ENCODE measurements at places on chromosomes 5 and 9.

DNA sequence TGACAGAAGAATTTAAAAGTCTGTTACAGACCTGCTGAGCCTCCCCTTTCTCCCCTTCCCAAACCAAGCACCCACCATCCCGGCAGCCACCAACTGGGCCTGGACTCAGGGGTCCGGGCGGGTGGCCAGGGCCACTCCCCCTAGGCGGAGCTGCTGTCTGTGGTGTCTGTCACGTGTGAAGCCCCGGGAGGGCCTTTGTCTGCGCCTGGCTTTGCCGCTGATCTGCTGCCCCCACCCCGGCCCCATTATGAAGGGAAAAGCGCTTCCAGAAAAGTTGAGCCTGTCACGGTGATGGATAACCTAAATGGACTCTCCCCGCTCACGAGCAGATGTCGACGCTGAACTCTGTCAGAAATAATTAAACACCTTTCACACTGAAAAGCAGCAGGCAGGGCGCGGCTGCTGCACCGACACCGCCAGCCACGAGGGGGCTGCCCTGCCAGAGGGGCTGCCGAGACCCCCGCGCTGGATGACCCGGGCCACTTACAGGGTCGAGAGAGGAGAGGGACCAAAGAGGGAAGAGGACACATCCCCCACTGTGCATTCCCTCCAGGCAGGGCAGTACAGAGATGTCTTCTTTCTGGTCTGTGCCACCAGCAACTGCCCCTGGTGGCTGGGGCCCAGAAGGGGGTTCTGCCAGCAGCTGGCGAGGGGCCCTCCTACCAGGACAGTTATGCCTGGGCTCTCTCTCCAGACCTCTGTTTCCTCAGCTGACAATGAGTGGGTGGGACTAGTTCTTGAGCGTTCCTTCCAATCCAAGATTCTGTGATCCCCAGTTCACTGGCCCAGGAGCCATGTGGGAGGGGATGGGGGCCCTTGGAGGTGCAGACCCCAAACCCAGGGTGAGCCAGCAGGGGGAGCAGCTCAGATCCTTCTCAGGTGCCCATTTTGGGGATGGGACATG, 36.0 kb upstream of the BARHL1 start:
- no peak for DNase-seq

GRCh38 chr5:13860146-13860545, 84.3 kb downstream of the DNAH5 start:
- DNase-seq: no peak

DNA sequence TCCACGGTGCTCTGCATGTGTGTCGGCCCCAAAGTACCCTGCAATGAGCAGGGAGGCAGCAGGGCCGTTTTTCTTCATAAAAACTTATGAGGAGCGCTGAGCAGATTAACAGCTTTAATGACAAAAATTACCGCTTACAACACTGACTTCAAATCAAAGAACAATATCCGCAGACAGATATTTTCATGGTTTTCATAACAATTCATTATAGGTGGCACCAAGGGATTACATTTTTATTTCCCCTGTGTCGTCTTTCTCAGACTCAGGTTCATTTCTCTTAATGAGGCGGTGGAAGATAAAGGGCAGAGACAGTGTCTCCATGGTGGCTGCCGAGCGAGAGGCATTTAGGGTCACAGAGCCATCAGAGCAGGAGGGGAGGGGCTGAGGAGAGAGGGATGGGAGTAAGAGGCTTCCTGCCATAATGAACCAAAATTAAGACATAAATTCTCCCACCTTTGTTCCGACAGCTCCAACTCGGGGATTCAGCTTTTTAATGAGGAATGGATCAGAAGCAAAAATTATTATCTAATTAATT, 240.7 kb upstream of the CLINT1 start:
- no peak for DNase-seq

GRCh38 chr5:31156631-31157160, 36.8 kb upstream of the CDH6 start:
- DNase-seq: no peak

DNA sequence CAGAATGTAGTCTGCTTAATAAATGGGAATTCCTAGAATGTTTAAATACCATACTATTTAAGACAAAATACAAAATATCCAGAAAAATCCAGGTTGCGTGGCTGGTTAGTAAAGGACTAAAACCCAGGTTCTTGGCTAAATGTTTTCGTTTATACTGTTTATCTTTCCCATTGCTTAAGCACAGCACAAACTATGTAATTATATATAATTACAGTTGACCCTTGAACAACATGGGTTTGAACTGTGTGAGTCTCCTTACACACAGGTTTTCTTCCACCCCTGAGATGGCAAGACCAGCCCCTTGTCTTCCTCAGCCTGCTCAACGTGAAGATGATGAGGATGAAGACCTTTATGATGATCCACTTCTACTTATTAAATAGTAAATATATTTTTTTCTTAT, 24.7 kb downstream of the XPA start:
- no peak for DNase-seq

DNA sequence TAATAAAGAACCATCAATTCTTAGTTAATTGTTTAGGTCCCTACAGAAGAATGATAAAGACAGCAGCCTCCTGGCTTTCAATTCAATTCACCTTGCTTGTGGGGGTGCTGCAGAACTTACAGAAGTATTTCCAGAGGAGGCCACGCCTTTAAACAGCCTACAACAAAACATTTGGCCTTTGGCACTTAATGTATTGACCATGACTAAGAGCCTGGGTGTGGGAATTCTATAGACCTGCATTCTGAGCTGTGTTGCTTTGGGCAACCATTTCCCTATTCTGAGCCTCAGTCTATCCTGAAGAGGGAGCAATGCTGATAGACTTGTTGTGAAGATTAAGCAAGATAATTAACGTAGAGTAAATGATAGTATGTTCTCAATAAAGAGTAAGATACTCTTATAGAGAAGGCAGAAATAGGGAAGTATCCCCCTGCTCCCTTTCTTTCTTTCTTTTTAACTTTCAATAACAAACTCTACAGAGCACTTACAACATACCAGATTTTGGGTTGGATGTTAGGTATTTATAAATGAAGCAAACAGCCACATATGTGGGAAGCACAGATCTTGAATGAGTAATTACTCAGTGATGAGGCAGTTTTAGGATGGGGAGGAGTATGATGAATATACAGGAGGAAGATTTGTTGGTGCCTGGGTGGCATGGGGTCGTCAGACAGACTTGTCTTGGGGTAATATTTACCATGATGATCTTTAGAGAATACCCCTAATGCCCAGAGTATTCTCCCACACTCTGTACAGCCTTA, 28.4 kb downstream of the PAPPA start:
- DNase-seq: no peak

DNA sequence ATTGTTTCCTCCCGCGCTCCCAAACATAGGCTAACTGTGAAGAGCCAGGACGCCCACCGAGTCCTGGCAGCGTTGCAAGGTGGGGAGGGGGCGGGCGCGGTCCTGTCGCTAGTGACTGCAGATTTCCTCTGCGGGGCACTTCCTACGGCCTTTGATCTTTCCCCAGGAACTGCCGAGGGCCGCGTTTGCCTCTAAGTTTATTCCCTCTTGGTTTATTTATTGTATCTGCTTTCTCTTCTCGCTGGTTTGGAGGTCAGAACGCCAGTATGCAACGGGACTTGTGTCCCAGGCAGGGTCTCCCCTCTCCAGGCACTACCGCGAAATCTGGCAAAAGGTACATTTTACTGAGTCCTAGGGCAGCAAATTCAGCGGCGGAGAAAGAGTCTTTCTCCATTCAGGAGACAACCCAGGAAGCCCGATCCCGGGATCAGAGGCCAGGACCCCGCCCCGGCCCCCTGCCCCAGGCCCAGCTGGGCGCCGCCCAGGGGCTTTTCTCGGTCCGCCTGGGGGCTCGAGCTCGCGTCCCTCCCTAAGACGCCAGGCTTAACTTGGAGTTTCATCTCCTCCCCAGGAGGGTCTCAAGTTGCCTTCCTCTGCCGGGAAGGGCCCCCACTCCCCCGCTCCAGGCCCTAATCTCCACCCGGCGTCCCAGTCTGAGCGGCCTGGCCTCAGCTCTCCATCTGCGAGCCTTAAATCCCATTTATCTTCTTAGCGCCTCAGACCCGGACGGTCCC, 884 bp upstream of the EGFLAM start:
- no peak for DNase-seq

DNA sequence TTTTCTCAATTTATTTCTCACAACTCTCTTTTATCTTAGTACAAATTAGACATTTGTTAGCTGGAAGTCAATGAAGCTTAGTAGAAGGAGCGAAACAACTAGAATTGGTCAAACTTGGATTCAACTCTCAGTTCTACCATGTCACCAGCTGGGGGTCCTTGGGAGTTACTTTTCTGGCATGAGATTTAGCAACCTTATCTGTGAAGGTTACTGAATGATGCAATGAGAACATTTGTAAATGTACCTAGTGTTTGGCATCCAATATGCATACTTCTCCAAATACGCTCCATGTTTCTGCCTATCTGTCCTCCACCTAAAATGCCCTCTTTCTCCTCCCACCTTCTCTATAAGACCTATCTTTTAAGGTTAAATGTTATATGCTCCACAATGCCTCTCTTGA, 6.3 kb downstream of the HNRNPA0 start:
- no peak for DNase-seq

DNA sequence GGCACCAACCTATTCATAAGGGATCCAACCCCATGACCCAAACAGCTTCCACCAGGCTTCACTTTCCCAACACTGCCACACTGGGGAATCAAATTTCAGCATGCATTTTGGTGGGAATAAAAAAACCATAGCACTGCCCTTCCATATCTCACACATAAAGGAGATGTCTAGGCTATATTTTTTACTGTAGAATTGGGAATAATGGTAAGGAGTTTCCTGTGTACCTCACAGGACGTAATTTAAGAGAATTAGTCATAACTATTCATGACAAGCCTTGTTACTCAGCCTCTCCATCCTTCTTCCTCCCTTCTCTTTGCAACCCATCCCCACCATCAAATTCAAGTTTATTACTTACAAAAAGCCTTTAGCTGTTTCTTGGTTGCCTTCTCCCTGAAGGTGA, 352.1 kb downstream of the MLLT3 start:
- no peak for DNase-seq

DNA sequence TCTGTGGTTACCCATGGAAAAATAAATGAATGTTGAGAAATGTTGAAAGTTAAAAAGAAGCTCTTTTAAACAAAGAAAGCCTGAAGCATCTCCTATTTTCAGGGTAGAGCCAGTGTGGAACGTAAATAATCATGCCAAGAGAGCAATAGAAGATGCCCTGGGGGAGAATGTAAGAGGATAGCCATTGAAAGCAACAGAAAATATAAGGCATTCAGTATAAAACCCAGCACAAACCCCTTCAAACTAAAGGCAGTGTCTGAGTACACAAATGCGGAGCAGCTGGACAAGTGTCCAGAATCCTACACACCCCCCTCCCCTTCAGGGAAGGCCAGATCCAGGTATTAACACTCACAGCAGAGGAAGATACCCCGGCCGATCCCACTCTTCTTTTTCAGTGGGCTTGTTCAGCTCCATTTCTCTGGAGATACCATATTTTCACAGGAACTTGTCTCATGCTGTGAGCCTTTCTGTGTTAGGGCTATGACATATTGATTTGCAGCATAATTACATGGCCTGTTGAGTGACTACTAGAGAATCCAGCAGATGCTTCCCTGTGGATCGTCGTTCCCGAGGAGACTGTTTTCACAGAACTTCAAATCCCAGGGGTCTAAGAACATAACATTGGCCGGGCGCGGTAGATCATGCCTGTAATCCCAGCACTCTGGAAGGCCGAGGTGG, 101.2 kb downstream of the PLK2 start:
- DNase-seq: no peak

GRCh38 chr5:87827539-87827938, 414.8 kb upstream of the CCNH start:
- no peak for DNase-seq

GRCh38 chr5:164146223-164146622, 640.8 kb downstream of the MAT2B start:
- DNase-seq: no peak

- no peak for DNase-seq
These were observed 62.6 kb upstream of the C6 start for GRCh38 chr5:41275813-41276512.

- no peak for DNase-seq
These were observed 7.3 kb downstream of the FCN2 start for GRCh38 chr9:134887686-134888602.

GRCh38 chr9:8062459-8062858, 262.9 kb upstream of the DMAC1 start:
- DNase-seq: no peak

DNA sequence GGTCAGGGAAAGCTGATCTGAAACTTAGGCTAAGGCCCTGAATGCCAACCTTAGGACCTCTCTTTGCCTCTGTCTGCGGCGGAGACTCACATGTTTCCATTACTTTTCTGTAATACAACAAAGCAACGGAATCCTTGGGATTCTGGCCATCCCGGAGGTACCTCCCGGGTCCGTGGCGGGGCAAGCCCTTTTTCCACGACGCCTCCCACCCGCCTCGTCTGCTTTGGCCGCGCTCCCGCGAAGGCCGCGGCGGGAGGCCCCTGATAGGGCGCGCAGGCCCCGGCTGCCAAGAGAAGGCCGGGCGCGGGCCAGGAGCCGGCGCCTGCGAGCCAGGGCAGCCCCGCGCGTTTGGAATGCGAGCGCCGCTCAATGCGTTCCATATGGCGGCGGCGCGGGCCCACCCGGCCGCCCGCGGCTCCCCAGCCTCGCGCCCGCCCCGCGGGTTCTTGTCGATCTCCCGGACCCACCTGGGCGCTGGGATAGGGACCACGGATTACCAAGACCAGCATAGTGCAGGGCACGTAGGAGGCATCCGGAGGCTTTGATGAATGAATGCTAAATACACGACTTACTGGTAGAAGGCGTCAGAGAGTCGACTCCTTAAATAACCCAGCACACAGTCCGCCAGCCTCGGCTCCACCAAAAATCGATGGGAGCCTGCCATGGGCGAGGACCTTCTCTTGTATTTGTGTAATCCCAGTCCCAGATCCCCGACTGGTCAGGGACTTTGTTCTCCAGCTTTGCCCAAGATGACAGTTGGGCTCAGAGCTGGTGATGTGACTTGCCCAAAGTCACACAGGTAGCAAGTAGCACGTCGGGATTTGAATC, 17.5 kb upstream of the PHF19 start:
- no peak for DNase-seq

DNA sequence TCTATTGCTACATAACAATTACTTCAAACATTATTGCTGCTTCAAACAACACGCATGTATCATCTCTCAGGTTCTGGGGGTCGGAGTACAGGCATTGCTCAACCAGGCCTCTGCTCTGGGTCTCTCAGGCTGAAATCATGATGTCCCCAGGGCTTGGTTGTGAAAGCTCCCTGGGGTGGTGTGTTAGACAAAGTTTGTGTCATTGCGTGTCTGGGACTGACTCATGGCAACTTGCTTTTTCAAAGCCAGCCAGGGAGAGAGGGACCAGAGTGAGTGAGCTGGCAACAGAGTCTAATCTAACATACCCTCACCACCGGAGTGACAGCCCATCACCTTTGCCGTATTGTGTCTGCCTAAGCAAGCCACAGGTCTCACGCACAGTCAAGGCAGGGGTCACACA, 259.2 kb upstream of the NFIL3 start:
- DNase-seq: no peak

- DNase-seq: no peak
These were observed 55.8 kb downstream of the PTTG1 start for GRCh38 chr5:160477266-160477970.

DNA sequence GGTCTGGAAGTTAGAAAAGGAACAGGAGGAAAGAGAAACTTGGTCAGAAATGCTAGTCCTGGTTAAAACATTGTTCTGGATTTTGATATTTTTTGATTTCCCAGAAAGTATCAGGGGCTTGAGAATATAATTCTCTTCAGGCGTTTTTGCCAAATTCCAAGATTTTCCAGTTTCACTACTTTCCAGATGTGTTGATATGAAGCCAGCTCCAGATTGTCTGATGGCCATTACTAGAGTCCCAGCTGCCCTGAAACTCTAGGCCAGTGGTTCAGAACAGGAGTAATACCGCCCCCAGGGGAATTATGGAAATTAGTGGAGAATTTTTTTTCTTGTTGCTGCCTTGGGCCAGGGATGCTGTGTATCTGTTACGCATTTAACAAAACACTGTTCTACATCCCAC, 88.6 kb downstream of the KCNN2 start:
- no peak for DNase-seq

Data from activated CD8-positive, alpha-beta memory T cell treated with anti-CD3 and anti-CD28 coated beads for 1 hour (primary cell).